Neural crest cell (in vitro differentiated cells): ENCODE measurements at places on chromosomes 3 and 15.
A peak's percentile ranks its signal among the peaks of the same experiment; 100 is the strongest.

GRCh38 chr3:196942915-196943277 lies 568 bp upstream of the NCBP2 start:
- DNase-seq: no peak

- DNase-seq: peak; percentile 46
Measured at GRCh38 chr3:10867384-10867783, 51.4 kb downstream of the SLC6A11 start.

- no peak for DNase-seq
Measured at GRCh38 chr15:88880944-88881740, 14.2 kb downstream of the HAPLN3 start.

DNA sequence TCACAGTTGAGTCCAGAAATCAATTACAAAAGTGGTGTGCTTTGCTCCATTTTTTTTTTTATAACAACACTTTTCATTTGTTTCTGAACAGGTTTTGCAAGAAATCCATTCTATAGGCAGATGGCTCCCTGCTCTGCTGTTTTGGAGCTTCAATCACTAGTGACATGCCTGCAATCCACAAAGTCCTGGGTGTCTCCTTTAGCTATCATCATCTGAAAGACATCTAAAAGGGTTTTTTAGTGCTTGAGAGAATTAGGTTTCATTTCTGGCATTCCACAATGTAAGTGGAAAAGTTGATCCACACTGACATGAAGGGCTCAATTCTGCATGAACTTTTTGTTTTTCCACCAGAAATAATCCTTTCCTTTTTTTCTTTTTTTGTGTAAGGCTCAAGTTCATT lies 24.0 kb upstream of the MEIS2 start:
- DNase-seq: no peak

DNA sequence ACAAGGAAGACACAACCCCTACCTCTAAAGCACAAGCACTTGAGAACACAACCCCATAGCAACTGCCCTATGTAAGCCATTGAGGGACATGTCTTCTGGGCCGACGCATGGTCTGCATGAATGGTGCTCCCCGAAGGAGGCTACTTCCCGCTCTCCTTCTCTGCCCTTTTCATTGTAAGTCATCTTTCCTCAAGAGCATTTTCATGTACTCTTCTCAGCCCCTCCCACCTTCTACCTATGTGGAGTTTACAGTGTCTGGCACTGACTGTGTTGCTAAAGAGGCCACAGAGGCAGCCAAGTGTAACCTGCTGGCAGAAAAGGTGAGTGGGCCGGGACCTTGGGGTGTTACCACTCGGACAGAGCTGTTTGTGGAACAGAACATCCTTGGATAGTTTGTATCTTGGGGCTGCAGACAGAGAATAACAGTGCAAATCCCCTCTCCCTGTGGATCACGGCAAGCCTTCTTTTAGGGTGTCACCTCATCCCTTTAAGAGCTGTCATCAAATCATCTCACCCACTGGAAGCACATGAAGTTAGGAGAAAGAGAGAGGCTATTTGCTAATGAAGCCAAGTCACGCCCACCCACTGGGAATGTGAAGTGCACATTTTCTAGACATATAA lies 5.6 kb downstream of the AHSG start:
- no peak for DNase-seq

GRCh38 chr3:120726791-120727190 lies 15.5 kb downstream of the RABL3 start:
- no peak for DNase-seq

GRCh38 chr3:170149016-170149415 lies 32.5 kb downstream of the PHC3 start:
- no peak for DNase-seq

GRCh38 chr15:50107591-50108408 lies 11.2 kb downstream of the ATP8B4 start:
- DNase-seq: no peak

DNA sequence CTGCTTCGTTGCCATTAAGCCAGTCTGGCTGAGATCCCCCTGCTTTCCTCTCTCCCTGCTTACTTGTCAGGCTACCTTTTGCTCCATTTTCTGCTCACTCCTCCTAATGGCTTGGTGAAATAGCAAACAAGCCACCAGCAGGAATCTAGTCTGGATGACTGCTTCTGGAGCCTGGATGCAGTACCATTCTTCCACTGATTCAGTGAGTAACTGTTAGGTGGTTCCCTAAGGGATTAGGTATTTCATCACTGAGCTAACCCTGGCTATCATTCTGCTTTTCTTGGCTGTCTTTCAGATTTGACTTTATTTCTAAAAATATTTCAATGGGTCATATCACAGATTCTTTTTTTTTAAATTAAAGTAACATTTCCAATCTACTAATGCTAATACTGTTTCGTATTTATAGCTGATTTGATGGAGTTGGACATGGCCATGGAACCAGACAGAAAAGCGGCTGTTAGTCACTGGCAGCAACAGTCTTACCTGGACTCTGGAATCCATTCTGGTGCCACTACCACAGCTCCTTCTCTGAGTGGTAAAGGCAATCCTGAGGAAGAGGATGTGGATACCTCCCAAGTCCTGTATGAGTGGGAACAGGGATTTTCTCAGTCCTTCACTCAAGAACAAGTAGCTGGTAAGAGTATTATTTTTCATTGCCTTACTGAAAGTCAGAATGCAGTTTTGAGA lies 25.0 kb downstream of the CTNNB1 start:
- no peak for DNase-seq

GRCh38 chr15:31501536-31502157 lies 175.0 kb downstream of the KLF13 start:
- DNase-seq: no peak

- DNase-seq: peak; percentile 33
Measured at GRCh38 chr15:65583701-65584100, 27.2 kb downstream of the INTS14 start.

DNA sequence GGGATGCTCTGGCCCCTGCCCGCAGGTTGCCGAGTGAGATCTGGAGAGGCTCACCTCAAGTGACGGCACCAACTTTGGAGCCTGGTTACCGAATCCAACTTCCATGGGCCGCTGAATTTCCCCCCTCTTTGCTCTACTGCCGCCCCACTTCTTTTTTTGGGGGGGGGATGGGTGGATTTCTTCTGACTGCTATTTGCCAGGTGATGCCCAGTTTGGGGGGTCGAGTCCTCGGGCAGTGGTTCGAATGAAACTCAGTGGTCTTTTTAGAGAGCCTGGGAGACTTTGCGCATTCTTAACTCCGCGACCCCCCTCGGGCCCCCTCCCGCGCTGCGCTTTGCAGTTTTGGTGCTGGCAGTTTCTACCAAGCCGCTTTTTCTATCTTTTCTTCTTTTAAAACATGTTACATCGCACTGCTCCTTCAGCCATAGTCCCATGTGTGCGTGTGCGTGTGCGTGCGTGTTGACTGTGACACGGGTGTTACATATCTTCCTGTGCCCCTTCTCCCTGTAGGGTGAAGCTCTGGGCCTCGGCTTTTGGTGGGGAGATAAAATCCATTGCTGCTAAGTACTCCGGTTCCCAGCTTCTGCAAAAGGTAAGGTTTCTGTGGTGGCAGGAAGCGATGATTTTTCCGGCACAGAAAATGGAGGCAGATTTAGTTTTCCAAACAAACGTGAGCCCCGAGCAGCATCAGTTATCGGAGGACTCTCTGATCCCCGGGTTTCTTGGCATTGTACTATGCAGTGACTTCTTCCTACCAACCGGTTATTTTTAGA lies 837 bp downstream of the CACNA2D3 start:
- no peak for DNase-seq

GRCh38 chr15:88727439-88727838 lies 75.8 kb upstream of the ACAN start:
- no peak for DNase-seq

DNA sequence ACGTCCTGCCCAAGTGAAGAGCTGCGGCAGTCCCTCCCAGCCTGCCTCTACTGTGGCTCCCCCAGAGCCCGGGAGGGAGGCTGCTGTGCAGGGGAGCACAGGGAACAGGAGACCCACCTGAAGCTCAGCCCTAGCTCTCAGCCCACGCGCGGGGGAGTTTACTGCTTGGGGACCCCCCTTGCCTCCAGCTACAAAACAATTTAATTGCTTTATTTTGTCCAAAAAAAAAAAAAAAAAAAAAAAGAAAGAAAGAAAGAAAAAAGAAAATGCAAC lies 78.1 kb downstream of the CLDN11 start:
- DNase-seq: no peak

- no peak for DNase-seq
Measured at GRCh38 chr15:51038162-51038973, 56.3 kb downstream of the TNFAIP8L3 start.

DNA sequence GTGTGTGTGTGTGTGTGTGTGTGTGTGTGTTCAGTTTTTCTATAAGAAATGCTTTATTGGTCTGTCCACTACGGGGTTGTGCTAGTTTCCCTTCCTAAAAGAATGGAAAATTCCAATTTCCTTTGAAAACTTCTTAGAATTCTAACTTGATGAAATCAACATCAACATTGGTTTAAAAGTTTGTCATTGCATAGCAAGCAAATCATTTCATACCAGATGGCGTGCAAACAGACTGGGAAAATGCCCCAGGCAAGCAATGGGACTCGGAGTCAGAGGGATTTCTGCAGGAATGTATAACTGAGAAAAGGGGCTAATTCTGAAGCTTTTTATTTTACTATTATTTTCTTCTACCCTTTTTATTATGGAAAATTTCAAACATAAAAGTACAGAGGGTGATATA lies 13.1 kb upstream of the DYNC1LI1 start:
- DNase-seq: no peak

DNA sequence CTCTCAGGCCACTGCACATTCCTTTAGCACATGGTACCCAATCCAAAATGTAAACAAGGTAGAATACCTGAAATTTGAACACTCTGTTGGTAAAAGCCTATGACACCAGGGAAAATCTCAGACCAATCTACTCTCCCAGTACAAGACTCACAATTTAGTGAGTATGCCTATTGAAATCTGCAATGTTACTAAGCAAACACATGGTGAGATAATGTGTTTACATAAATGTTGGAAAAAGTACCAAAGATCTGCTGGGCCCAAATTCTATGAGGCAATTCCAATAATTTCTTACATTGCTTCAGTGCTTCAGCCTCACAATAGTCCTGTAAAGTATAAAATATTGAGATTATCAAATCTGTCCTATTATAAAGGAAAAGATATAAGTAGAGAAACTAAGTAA lies 536.1 kb downstream of the PYDC2 start:
- DNase-seq: no peak

GRCh38 chr3:175215833-175216232 lies 356.7 kb downstream of the NAALADL2 start:
- DNase-seq: no peak

- DNase-seq: no peak
Measured at GRCh38 chr15:70704731-70705130, 58.6 kb downstream of the UACA start.

GRCh38 chr15:99873451-99873850 lies 140.2 kb upstream of the LYSMD4 start:
- DNase-seq: no peak

DNA sequence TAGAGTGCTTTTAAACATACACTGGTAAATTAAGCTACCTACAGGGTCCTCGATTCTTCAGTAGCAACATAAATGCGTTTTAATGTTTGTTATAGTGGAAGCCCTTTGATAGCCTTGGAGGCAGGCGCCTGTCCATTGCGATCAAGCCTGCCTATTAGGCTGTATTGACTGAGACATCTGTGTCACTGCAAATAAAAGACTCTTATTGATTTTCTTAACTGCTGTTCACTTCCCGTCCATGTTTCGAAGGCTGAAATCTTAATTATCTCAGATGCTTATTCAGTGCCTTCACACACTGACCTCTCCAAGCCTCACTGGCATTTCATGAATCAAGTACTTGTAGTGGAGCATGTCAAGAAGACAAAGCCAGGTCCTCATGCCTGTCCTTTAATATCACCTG lies 51.1 kb downstream of the MAP2K5 start:
- DNase-seq: no peak

DNA sequence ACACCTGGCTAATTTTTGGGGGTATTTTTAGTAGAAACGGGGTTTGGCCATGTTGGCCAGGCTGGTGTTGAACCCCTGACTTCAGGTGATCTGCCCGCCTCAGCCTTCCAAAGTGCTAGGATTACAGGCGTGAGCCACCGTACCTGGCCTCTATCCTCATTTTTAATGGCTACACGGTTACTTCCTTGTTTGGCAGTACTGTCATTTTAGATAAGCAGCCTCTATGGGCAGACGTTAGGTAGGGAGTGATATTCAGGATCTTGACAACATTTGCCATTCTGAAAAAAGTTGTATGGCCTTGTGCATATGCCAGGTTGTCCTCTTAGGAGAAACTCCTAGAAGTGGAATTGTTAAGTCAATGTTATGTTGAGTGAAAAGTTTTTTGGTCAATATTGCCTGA lies 141.7 kb downstream of the ITPR1 start:
- DNase-seq: no peak

DNA sequence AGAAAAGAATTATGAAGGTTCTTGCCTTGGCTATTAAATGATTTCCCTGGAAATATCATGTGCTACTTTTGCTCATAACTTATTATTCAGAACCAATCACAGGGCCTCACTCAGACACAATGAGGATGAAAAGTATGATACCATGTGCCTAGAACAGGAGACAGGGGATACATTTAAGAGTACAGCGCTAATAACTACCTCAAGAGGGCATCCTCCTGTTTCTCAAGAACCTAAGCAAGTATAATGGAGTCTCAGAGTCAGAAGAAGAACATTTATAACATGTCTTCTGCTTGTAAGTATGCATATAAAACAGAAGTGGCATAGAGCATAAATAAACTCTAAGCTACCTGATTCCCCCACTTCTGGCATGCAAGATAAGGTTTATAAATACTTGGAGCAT lies 125.4 kb upstream of the MME start:
- no peak for DNase-seq

- no peak for DNase-seq
Measured at GRCh38 chr3:53691349-53691748, 154.9 kb downstream of the CHDH start.

GRCh38 chr15:95812491-95812890 lies 518.0 kb upstream of the NR2F2 start:
- no peak for DNase-seq

DNA sequence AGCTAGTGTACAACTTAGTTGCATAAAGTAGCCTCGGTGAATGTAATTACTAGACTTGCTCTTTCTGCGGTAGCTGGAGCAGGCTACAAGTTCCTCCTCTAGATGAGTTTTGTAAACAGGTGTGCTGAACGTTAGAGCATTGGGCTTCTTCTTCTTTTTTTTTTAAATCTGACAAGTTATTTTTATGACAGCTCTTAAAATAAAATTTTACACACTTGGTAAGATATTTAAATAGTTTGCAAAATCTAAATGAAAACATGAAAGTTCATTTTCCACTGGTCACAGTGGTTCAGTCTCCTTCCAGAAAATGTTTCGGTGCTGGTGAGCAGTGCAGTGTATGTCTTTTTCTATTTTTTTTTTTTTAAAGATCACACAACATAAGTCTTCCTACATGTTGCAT lies 3.0 kb downstream of the CCR9 start:
- no peak for DNase-seq

DNA sequence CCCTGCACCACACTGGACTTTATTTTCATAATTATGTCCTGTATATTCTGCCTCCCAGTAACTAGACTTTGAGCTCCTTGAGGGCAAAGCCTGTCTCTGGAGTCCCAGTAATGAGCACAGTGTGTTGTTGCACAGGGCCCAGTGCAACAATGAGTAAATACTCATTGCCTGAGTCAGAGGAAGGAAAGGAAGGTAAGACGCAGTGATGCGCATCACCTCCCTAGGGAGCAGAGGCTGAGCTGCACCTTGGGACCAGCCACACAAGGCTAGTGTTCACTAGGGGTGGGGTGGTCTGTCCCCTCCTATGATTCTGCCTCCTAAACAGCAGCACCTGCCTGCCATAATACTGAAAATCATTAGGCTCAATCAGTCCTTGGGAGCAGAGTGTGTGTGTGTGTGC lies 86.6 kb upstream of the ADAMTSL3 start:
- DNase-seq: no peak

GRCh38 chr3:143608966-143609365 lies 239.3 kb downstream of the SLC9A9 start:
- no peak for DNase-seq
